ENCODE measurements at places on chromosomes 3 and 15. TPM values are rescaled to one million over a fixed set of nuclear protein-coding genes. Genes with fewer than 3 reads are reported as not detected.

Gene CPNE4
- total RNA-seq: not detected

DNA sequence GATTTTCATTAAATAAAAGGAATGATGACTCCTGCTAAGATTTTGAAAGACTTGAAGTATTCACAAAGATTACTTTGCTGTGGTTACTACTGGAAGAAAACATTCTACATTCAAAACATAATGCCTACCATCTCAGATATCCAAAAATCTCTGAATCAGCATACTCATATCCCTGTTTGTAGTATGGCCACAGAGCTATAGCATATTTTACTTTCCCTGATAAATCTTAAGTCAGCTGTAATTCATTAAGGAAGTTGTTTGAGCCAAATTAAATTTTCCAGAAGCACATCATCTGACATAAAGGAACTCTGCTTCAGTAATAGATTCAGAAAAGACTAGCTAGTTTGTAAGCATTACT is 942.0 kb downstream of the ROBO1 start:
- no peaks in the 10 kb centered on the region for H3K4me1 ChIP-seq
- DNase-seq: no peak
- H3K27me3 ChIP-seq: no peaks in the 10 kb centered on the region
- no peaks in the 10 kb centered on the region for H3K36me3 ChIP-seq

- no peak for DNase-seq
- H3K27ac ChIP-seq: no peak overlapping the region
Measured at GRCh38 chr3:49992326-49992725, 52.4 kb downstream of the RBM6 start.

DNA sequence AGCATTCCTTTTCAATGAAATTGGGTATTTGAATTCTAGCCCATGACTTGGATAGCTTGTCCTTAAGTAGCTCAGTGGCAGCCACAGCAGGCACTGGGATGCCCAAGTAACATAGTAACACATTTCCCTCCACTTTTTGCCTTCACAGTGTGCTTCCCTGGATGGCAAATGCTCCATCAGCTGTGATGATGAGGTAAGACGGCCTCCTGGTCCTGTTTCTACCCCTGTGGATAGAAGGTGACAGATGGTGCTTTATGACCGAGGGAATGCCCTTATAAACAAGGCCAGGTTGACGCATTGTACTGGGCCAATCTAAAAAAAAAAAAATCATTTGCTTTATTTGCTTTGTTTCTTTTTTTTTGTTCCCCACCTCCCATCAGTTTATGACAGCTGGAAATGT is 41.8 kb upstream of the LRTM1 start:
- no peak for DNase-seq
- H3K4me1 ChIP-seq: no peaks in the 10 kb centered on the region
- no peak overlapping the region for H3K27ac ChIP-seq
- H3K4me3 ChIP-seq: no peak overlapping the region
- no peaks in the 10 kb centered on the region for H3K27me3 ChIP-seq

GRCh38 chr3:45870099-45870498 is 16.2 kb upstream of the CCR9 start:
- no peak overlapping the region for H3K27ac ChIP-seq
- H3K4me1 ChIP-seq: no peaks in the 10 kb centered on the region
- H3K36me3 ChIP-seq: no peaks in the 10 kb centered on the region
